ENCODE measurements at places on chromosomes 4 and X.
A peak's percentile ranks its signal among the peaks of the same experiment; 100 is the strongest.

DNA sequence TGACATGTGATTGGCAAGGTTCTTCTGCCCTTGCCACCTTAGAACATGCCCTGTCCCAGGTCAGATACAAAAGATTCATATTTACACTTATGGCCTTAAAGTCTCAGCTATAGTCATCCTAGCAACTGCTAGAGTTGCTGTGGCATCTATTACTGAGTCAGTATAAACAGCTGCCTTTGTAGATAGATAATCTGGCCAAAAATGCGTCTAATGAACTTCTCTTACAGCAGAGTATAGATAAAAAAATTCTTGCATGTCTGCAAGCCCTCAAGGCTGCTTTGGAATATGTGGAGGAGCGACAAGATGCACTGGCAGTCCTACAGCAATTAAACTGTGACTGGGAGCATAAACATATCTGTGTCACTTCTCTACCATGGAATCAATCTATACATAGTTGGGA, 1209.7 kb upstream of the PABPC4L start:
- DNase-seq, result no peak

DNA sequence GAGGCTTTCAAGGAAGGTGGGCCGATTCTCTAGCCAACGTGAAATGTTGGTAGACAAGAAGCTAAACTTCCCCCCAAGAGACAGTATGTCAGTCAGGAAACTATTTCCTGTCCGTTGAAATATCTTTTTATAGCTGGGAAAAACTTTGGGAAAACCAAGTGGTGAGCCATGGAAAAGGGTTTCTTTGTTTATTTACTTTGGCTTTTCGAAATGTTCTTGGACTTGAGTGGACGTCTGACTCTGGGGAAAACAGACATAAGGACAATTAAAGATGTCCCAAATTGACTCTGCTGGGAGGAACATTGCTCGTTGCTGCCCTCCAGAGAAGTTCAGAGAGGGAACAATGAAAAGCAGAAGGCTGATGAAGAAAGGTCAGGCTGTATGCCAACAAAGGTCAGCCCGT, 295.4 kb downstream of the RAPGEF2 start:
- no peak for DNase-seq

DNA sequence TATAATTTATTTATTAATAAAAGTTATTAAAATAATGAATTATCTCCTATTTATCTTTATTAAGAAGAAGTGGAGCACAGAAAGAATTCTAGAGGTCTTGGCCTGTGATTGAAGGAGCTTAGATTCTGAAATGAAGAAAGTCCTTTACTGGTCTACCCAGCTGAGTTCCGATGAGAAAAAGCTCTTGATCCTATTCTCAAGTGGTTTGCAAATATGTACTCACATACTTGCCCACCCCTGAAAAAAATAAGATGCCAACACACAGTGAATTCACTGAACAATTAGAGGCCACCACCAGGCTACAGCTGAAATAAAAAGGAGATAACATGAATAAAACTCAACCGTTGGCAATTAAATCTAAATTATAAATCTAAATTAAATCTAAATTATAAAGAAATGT, 253.4 kb downstream of the MAPK10 start:
- no peak for DNase-seq

- DNase-seq, result no peak
Observed at GRCh38 chr4:183599690-183600089, 59.3 kb downstream of the RWDD4 start.

GRCh38 chr4:183936574-183937345, 31.7 kb downstream of the STOX2 start:
- DNase-seq, result no peak

DNA sequence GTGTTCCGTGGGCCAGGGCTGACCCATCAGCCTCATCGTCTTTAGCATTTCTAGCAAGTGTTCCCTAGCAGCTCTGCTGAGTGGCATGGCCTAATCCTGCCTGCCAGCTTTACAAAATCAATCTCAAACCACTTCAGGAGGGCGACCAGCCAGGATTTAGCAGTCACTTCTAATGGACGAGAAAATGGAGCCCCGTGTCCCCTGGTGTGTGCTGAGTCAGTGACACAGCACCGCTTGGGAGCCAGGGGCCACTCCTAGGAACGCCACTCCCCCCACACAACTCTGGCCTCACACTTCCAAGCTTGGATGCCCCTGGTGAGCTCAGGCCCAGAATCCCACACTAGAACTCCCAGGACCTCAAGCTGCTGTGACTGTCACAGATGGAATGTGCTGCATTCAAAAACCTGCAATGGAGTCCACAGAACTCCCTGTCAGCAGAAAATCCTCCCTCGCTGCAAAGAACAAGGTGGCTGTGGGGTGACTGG, 311.2 kb upstream of the GATB start:
- DNase-seq, result no peak

DNA sequence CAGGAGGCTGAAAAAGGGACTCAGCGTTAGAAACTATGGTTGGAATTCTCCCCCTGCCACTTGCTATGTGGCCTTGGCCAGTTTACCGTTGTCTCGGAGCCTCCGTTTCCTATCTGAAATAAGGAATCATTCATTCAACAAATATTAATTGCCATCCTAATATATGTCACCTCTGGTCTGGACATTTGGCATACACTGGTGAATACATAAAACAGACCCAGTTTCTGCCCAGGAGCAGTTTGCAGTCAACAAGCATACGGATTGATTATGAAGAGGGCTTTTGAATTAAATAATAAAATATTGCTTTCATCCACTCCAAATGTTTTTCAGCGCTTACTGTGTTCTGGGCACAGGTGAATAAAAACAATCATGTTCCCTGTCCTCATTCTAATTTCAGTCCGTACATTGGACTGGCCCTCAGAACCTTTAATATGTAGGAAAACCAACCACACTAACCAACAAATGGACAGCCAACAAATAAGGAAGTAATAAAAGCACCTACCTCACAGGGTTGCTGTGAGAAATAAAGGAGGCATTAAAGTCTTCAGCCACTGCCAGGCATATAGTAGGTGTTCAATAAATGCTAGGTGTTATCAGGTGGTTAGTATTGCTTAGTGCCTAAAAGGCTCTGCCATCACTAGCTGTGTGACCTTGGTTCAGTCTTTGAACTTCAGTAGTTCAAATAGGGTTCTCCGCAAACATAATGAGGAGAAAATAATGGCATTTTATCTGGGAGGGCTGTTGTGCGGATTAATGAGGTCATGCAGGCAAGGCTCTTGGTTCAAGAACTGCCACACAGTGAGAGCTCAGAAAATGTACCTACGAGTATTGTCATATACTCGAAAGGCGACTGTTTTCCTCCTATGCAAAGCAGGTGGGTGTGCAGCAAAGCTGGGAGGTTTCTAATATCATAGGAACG, 7.3 kb upstream of the GSX2 start:
- DNase-seq, result no peak

- DNase-seq, result no peak
Observed at GRCh38 chr4:172410363-172410762, 597.2 kb downstream of the GALNTL6 start.

- no peak for DNase-seq
Observed at GRCh38 chrX:94492541-94492940, 818.5 kb downstream of the FAM133A start.

DNA sequence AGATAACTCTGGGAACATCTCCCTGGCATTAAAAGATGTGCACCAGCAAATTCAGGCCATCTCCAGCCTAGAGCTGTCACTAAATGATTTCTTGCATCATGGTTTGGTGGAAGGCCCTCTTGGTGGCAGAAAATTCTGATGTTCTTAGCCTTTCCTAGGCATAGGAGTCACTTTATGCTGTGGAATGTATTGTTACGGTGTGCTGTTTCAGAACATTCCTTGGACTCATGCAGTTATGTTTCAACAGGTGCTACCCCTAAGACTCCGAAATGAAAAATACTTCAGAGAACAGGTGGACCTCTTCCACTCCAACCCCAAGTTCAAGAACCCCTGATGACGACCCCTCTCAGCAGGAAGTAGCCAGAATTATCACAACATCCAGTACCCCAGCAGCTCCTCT, 20.3 kb upstream of the PAPSS1 start:
- no peak for DNase-seq

DNA sequence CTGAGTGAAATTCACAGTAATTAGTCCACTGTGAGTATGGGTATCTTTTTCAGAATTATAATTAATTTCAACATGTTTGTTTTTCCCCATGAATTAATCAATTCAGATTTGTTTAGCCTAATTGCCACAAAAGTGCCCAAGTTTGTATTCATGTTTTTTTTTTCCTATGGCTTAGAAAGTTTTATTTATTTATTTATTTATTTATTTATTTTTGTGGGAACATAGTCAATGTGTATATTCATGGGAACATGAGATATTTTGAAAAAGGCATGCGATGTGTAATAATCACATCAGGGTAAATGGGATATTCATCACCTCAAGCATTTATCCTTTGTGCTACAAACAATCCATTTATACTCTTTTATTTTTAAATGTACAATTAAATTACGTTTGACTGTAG, 475.3 kb downstream of the ADGRL3 start:
- DNase-seq, result no peak

GRCh38 chr4:2285613-2286381, 23.9 kb upstream of the MXD4 start:
- DNase-seq, result peak; percentile 15
